ENCODE measurements at places on chromosomes 5 and 9.

GRCh38 chr5:95081500-95081960 is 203.4 kb downstream of the MCTP1 start:
- DNase-seq = no peak

GRCh38 chr9:93226819-93227218 is 42.9 kb downstream of the WNK2 start:
- DNase-seq = no peak

- no peak for DNase-seq
Measured at GRCh38 chr5:109705596-109705995, 15.9 kb downstream of the MAN2A1 start.

- DNase-seq = no peak
Measured at GRCh38 chr5:65203746-65204145, 278.0 kb downstream of the ADAMTS6 start.

GRCh38 chr9:116789081-116789480 is 102.0 kb downstream of the TRIM32 start:
- no peak for DNase-seq

GRCh38 chr9:4590430-4591122 is 71.5 kb upstream of the PLPP6 start:
- DNase-seq = no peak

DNA sequence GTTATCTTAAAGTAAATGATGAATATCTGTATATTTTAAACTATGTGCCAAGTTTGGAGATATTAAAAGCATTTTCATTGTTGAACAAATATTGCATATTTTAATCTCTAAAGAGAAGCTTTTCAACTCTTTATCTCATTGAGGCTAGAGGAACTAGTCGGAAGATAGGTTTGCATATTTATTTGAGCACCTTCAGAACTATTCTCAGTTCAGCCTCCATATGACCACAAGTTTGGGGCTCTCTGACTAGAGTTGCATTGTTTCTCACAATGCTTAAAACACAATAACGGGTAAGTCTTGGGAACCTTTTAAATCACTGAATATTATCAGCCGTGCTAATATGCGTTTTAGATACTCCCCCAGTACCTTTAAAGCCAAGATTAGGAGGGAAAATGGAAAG is 47.3 kb upstream of the CTXN3 start:
- no peak for DNase-seq

DNA sequence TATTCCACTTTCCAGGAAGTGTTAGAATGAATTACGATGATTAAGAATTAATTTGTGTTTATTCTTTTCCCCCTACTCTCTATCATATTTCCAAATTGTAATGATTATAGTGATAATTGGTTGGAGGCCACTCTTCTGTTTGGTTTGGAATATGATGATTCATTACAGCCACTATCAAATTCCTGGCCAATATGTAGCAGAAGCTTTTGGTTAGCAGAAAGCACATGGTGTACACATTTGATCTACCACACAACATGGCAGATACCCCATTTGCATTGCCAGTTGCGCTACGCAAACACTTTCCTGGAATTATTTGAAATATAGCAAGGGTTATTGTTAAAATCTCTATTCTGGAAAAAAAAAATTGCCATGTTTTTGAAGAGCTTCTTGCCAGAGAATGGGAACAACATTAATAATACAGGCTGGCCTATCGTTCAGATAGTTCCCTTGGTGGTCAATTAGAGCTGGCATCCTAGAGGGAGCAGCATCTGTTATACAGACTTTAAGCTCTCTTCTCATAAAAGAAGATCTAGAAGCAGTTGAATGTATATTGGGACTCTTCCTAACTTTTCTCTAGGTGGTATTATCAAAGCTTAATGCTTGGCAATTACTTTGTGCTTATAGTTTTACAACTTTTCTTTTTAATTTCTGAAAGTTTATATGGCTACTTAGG is 455.0 kb upstream of the ACTBL2 start:
- no peak for DNase-seq

GRCh38 chr9:75582870-75583269 is 307.6 kb upstream of the PCSK5 start:
- no peak for DNase-seq

DNA sequence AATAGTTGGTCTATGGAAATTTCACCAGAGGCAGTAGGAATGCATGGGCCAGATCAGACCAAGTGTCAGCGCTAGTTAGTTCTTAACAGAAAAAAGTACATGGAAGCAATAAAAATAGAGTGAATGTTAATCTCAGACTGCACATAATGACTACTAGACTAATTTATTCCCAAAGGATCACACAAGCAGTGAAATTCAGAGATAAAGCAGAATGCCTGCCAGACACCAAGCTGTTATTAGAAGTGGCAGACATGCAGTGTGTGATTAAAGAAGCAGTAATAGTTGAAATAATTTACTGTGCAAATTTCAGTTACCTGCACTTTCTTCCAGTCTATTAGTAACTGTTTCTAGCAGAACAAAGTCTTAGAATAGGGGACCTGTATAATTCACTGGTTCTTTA is 1024.2 kb downstream of the CDH9 start:
- no peak for DNase-seq

DNA sequence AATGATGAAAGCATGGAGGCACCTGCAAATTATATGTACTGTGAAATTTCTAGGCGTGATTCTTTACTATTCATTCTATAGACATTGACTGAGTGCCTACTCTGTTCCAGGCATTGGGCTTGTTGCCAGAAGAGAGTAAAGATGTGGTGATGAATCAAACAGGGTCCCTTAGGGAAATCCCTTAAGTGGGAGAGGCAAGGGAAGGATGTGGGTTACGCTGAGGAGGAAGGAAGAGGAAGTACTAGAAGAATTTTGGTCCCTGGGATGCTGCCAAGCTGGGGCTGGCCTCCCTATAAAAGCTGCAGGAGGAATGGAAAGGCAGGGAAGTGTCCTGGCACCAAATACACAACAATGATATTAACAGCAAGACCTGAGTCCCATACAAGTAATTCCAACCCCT is 76.7 kb upstream of the SPOCK1 start:
- DNase-seq = no peak

DNA sequence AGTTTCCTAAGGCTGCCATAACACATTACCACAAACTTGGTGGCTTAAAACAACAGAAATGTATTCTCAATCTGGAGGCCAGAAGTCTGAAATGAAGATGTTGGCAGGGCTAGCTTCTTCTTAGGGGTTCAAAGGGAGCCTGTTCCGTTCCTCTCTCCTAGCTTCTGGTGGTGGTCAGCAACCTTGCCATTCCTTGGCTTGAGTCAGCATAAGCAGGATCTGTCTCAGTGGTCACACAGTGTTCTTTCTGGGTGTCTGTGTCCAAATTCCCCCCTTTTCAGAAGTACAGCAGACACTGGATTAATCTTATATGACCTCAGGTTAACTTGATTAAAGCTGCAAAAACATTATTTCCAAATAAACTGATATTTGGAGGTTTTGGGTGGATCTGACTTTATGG is 2.1 kb upstream of the OSMR start:
- no peak for DNase-seq

- DNase-seq = peak; percentile 91
Measured at GRCh38 chr9:126705767-126706697, 92.3 kb downstream of the LMX1B start.

DNA sequence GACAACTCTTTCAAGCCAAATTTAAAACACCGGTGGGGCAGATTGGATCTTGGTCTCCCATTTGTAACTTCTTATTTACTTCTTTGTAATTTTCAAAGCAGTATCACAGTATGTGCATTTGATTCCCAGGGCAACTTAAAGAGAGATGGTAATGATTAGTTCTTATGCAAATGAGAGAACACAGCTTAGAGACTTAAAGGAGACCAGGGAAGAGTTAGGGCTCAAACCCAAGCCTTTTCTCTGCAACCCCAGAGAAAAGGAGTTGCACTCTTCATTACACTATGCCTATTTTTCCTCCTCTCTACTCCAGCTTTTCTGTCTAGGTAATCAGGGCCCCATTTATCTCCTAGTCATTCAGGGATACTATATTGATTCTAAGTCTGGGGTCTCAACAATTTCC is 237.8 kb upstream of the NMUR2 start:
- no peak for DNase-seq

DNA sequence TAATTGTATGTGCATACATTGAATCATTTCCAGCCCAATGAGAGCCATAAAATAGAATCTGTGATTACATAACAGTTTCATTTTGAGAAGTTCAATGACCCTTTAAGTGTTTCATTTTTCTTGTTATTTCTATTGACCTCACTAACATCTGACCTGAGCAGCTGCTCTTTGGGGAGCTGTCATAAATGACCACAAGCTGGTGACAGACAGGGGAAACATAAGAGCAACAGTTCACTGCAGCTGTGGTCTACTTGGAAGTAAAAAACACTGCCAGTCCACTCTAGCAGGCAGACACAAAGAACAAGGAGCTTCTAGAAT is 265.4 kb downstream of the DTWD2 start:
- no peak for DNase-seq

GRCh38 chr5:171592736-171593135 is 173.3 kb downstream of the FGF18 start:
- DNase-seq = no peak

- no peak for DNase-seq
Measured at GRCh38 chr5:42595597-42595996, 161.0 kb upstream of the CCDC152 start.

- no peak for DNase-seq
Measured at GRCh38 chr5:160904591-160904990, 52.6 kb upstream of the ATP10B start.

GRCh38 chr9:35760651-35761050 is 6.6 kb upstream of the MSMP start:
- DNase-seq = no peak

- no peak for DNase-seq
Measured at GRCh38 chr9:90808890-90809685, 7.5 kb downstream of the SYK start.

- no peak for DNase-seq
Measured at GRCh38 chr9:117815315-117815714, 111.1 kb downstream of the TLR4 start.

DNA sequence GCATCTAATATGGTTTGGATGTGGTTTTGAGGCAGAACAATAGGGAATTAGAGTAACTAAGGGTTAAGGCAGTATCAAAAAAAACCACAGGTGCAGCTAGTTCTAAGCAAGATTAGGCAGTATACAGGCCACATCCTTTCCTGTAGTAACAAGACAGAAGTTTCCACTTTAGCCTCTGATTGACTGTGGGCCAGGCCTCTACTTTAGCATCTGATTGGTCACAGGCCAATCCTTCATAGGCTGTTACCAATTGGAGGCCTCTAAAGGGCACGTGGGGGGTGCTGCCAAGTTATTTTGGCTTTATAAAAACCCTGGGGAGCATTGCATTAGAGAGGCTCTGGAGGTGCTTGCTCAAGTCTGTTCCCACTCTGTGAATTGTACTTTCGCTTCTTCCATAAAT is 144.1 kb upstream of the ST8SIA4 start:
- DNase-seq = no peak

GRCh38 chr5:138659561-138659960 is 84.4 kb upstream of the HSPA9 start:
- DNase-seq = no peak

DNA sequence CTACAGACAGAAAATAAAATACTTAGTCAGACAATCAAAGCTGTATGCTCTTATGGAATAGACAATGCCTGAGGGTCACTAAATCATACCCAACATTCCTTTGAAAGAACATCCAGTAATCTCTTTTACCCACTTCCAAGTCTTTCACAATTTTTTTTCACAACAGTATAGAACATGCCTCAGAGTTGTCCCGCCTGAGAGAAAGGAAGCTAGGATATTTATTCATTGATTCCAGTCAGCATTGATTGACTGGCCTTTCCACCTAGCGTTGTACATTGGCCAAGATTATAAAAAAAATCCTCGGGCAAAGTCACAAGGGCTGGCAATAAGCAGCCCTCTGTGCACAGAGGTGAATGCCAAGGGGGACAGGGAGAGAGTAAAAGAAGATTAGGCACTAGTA is 318.1 kb upstream of the PIK3R1 start:
- no peak for DNase-seq

DNA sequence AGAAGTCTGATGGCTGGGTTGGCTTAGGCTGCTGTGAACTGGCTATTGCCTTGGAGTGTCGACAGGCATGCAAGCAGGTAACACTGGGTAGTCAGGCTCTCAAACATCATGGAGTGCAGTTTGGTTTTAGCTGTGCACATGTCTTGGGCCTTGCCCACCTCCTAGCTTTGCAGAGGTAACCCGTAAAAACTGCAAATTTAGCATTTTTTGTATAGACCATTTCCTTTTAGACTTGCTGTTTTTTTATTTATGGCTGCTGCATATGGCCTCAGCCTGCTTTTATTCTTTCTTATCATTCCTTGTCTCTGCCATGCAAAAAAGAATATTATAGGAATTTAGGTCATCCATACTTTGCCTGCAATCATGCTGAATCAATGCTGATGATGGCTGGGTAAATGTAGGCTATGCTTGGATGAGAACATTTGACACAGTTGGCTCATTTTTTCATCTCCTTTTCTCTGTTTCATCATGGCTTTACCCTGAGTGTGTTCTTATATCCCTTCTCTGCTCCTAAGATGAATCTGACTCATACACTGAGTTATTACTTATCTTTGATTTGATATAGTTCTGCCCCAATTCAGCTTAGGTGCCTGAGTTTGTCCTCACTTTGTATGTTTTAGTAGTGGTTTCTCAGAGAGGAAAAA is 27.2 kb downstream of the RECK start:
- no peak for DNase-seq

DNA sequence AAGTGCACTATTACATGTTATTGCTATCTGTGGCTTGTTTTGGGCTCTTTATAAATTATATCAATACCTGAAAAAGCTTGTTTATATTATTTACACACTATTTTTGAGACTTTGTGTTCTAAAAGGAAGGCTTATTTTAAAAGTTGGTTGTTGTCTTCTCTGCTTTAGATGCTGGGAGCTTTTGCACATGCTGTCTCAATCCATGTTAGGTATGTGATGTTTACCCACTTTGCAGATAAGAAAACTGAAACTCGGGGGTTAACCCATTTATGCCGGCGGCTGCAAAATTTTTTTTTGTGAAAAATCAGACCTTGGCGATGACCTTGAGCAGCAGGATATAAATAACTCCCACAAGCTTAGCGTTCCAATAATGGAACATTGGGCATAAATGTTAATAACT is 212.9 kb downstream of the RANBP17 start:
- no peak for DNase-seq

DNA sequence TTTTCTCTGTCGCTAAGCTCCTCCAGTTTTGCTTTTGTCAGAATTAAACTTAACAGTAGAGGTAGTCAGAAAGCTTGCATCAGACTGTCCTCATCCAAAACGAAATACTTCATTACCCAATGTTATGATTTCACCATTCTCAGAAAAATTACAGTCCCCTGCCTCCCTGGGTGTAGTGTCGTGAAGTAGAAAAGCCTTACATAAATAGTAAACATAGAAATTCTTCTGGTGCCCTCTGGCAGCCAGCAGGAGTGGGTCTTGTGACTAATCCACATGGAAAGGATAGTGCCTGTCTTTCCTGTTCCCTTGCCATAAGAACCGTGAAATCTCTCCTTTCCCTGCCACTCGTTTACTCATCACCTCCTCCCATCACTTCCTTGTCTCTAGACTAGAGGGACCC is 230.6 kb downstream of the GNA14 start:
- DNase-seq = no peak

- no peak for DNase-seq
Measured at GRCh38 chr5:65967288-65968066, 41.1 kb downstream of the ERBIN start.
